ENCODE measurements at places on chromosomes 11 and 22.
A peak's percentile ranks its signal among the peaks of the same experiment; 100 is the strongest.

- no peak for DNase-seq
- H3K36me3 ChIP-seq, result no peaks in the 10 kb centered on the region
- H3K27ac ChIP-seq, result no peak overlapping the region
Observed at GRCh38 chr11:123174196-123175183, 20.6 kb downstream of the CLMP start.

GRCh38 chr22:17629641-17630040 is 1.1 kb upstream of the ATP6V1E1 start:
- H3K36me3 ChIP-seq, result peaks cover 24% of the 10 kb centered on the region
- no peaks in the 10 kb centered on the region for H3K27me3 ChIP-seq

- H3K27ac ChIP-seq, result no peak overlapping the region
- no peak overlapping the region for H3K4me3 ChIP-seq
- H3K36me3 ChIP-seq, result no peaks in the 10 kb centered on the region
Observed at GRCh38 chr11:123111465-123111864, 49.5 kb upstream of the HSPA8 start.

DNA sequence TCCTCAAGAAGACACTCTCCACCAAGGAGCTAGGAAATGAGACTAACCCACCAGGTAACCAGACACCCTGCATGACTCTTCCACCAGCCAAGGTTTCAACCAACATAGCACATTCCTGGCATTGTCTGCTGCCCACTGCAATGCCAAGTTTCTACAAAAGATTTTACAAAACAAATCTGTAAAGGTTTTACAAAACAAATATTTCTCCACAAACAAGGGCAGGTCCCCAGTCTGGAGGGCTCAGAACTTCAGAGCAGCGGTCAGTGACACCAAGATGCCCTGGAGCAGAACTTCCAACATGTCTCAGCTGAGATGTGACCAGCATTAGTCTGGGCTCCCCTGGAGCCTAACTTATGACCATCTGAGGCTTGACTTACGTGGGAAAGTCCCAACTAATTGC is 14.0 kb downstream of the GALNT18 start:
- no peaks in the 10 kb centered on the region for H3K27me3 ChIP-seq
- H3K4me3 ChIP-seq, result no peak overlapping the region
- no peaks in the 10 kb centered on the region for H3K36me3 ChIP-seq
- H3K27ac ChIP-seq, result no peak overlapping the region

DNA sequence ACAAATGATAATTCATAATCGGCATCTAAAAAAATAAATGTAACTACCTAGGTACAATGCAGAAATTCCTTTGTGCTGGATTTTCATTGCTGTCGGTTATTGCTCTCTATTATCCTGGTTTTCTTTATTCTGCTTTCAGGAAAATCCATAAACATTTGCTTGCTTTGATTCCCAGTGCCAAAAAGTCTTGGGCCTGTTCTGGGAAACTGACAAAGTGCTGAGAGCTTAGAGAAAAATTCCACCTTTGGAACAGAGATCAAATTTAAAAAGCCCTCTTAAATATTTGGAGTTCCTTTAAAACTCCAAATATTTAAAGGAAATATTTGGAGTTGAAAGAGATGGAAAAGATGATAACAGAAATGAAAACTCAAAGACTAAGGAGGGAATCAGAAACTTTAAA is 87.3 kb upstream of the ZBED5 start:
- no peak for DNase-seq
- no peaks in the 10 kb centered on the region for H3K4me1 ChIP-seq
- H3K4me3 ChIP-seq, result no peak overlapping the region
- no peaks in the 10 kb centered on the region for H3K36me3 ChIP-seq
- H3K27ac ChIP-seq, result no peak overlapping the region
- H3K27me3 ChIP-seq, result peaks cover 28% of the 10 kb centered on the region

- H3K4me3 ChIP-seq, result no peak overlapping the region
- no peaks in the 10 kb centered on the region for H3K4me1 ChIP-seq
- H3K36me3 ChIP-seq, result no peaks in the 10 kb centered on the region
- H3K27me3 ChIP-seq, result peaks cover 49% of the 10 kb centered on the region
- H3K27ac ChIP-seq, result no peak overlapping the region
Observed at GRCh38 chr11:130429983-130430382, 1.6 kb upstream of the ADAMTS8 start.

DNA sequence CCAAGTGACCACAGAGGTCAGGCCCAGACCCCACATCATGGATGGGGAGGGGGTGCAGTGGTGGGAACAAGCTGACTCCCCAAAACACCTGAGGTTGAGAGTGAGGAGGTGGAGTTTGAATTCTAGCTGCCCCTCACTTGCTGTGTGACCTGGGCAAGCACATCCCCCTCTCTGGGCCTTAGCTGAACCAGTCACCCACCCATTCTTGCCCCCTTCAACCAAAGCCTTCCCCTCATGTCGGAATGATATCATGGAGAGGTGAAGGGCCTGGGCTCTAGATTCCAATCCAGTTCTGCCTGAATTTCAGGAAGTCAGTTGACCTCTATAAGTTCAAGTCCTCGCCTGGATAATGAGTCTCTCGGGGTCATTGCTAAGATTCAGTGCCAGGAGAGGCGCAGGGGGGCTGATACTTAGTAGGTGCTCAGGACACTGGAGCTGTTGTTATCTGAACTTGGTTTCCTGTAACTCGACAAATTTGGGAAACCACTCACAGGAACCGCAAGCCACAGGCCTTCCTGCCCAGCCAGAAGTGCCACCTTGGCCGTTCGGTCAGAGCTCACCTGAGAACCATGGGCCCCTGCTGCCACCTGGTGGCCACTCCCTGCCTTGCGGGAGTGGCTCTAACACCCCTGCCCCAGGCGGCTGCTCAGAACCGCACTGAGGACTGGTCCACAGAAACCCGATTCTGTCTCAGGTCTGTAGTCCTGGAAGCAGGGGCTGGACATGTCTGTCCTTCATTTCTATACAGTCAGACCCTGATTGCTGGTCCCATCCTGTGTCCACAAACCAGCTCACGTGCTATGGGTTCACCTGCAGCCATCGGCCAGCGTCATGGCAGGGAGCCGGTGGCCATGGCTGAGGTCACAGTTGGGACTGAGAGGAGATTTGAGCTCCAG is 6.9 kb downstream of the CDC42EP1 start:
- H3K27ac ChIP-seq, result peak overlapping the region; percentile 99
- peak; percentile 96 for DNase-seq
- H3K4me1 ChIP-seq, result peaks cover 98% of the 10 kb centered on the region
- peak overlapping the region; percentile 87 for H3K4me3 ChIP-seq

- peaks cover 64% of the 10 kb centered on the region for H3K27me3 ChIP-seq
- no peak overlapping the region for H3K4me3 ChIP-seq
- H3K27ac ChIP-seq, result no peak overlapping the region
- no peaks in the 10 kb centered on the region for H3K36me3 ChIP-seq
Observed at GRCh38 chr11:119865661-119866156, 136.7 kb upstream of the NECTIN1 start.

DNA sequence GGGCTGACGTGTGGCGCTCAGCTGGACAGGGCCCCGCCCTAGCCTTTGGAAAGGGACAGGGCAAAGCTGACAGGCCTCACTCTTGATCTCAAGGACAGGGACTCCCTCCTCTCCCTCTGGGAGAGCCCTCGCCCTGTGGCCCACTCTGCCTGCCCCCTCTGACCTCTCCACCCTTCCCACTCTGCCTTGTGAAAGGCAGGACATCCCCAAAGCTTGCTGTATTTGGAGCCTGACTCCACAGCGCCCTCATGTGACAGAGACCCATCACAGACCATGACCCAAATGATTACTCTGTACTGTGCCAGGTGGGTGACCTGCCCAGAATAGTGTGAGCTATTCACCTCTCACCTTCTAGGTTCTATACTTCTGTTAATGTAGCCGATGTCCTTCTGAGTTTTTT is 18.8 kb downstream of the P2RY2 start:
- peak; percentile 56 for DNase-seq
- no peaks in the 10 kb centered on the region for H3K27me3 ChIP-seq
- H3K4me1 ChIP-seq, result peaks cover 19% of the 10 kb centered on the region
- no peaks in the 10 kb centered on the region for H3K36me3 ChIP-seq

DNA sequence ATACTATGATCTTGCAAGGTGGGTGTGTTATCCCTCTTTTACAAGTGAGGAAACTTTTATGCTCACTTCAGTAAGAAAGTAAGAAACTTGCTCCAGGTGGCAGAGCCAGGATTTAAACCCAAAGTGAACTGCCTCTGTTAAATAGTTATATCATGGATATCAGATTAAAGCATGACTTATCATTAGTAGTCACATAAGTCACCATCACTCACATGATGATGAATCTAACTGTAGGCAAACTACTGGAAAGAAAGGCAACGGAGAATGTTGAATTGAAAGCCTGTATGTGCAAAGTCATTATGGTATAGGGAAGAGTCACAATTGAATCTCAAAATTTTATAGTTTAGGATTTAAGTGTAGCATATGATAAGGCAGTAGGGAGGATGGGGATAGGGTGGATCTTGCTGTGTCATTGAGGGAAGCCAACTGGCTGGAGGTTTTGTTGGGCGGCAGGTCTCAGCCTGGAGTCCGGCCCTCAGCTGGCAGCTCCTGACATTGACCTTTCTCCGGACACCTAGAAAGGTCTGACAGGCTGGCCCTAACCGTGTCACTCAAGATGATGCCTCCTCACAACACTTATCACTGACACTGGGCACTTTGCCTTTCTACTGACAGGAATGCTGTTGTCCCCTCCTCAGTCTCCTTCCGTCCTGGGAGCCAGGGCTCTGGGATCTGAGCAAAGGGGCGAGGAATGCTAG is 98.3 kb downstream of the EMSY start:
- peaks cover 15% of the 10 kb centered on the region for H3K36me3 ChIP-seq
- no peaks in the 10 kb centered on the region for H3K27me3 ChIP-seq
- no peaks in the 10 kb centered on the region for H3K4me1 ChIP-seq
- no peak overlapping the region for H3K4me3 ChIP-seq

- no peaks in the 10 kb centered on the region for H3K36me3 ChIP-seq
- no peak for DNase-seq
- no peak overlapping the region for H3K4me3 ChIP-seq
- H3K27me3 ChIP-seq, result no peaks in the 10 kb centered on the region
- no peak overlapping the region for H3K27ac ChIP-seq
Observed at GRCh38 chr11:102882389-102883024, 7.7 kb upstream of the MMP12 start.

GRCh38 chr11:93199616-93200015 is 1.8 kb upstream of the SLC36A4 start:
- H3K27ac ChIP-seq, result no peak overlapping the region
- H3K27me3 ChIP-seq, result no peaks in the 10 kb centered on the region
- peaks cover 8% of the 10 kb centered on the region for H3K4me1 ChIP-seq
- no peak overlapping the region for H3K4me3 ChIP-seq
- DNase-seq, result no peak

DNA sequence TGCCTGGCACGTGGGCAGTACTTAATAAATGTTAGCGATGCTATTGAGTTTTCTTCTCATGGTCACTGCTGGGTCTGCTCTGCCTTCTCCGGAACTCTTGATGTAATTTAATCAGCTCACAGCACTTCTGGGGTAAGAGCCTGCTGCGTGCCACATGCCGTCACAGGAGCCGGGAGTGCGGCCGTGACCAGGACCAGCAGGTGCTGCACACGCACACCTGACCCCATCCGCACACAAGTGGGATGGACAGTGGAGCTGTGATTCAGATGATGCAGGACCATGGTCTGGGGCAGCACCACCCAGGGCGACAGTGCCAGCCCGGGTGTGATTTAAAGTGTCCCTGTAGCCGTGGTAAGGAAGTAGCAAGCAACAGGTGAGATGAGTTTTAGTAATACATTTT is 61.2 kb downstream of the TBC1D22A start:
- no peak overlapping the region for H3K4me3 ChIP-seq
- H3K36me3 ChIP-seq, result no peaks in the 10 kb centered on the region
- H3K27ac ChIP-seq, result no peak overlapping the region
- H3K27me3 ChIP-seq, result no peaks in the 10 kb centered on the region
- no peak for DNase-seq

DNA sequence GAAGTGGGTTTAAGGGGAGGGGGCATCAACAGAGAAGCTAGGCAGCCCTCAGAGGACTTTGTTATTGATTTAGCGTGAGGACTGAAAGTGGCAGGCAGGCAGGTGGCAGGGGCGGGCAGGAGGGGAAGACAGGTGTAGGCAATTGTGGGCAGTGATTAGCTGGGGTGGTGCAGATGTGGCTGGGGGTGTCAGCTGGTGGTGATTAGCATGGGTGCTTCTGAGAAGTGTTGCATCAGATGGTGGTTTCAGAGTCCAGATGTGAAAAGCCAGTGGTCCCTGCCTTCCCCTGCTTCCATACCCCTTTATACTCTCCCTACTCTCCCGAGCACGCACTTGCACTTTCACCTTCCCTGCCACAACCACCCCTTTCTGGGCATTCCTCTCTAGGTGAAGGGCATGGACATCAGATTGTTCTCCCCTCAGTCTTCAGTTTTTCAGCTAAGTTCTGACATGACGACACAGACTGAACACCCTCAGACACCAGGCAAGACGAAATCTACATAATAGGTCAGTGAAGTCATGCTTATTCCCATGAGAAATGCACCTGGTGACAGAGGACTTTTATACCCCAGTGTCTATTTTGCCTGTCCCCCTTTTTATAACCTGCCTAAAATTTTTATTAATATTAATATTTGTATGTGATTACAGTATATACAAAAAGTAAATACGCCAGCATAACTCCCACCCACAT is 435.7 kb upstream of the CADM1 start:
- H3K27me3 ChIP-seq, result no peaks in the 10 kb centered on the region
- H3K36me3 ChIP-seq, result no peaks in the 10 kb centered on the region
- H3K4me3 ChIP-seq, result no peak overlapping the region
- H3K4me1 ChIP-seq, result no peaks in the 10 kb centered on the region

DNA sequence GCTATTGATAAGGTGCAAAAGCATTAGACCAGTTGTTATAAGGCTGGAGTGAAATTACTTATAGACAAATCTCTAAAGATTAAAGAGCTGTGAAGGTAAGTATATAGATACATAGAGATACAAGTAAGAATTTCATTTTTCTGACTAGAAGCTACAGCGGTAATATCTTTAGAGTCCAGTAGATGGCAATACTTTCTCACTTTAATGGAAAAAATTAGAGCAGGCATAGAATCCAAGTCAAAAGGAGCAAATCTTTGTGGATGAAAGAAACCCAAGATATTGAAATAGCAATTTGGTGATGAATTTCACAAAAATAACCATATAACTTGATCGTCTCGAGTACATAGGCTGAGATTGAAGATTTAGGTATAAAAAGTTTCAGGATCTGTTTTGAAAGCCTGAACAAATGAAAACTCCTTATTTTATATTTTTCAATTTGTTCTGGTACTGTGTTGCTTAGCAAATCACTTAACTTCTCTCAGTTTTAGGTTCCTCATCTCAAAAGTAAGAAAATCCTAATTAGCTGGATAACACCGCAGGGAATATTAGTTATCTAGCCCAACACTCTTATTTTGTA is 81.9 kb downstream of the UVRAG start:
- no peak overlapping the region for H3K4me3 ChIP-seq
- H3K27ac ChIP-seq, result no peak overlapping the region
- H3K27me3 ChIP-seq, result no peaks in the 10 kb centered on the region
- no peaks in the 10 kb centered on the region for H3K36me3 ChIP-seq

GRCh38 chr22:17536269-17536668 is 27.0 kb upstream of the SLC25A18 start:
- H3K27me3 ChIP-seq, result peaks cover 28% of the 10 kb centered on the region
- H3K36me3 ChIP-seq, result no peaks in the 10 kb centered on the region
- H3K4me1 ChIP-seq, result no peaks in the 10 kb centered on the region
- no peak overlapping the region for H3K4me3 ChIP-seq
- H3K27ac ChIP-seq, result no peak overlapping the region

DNA sequence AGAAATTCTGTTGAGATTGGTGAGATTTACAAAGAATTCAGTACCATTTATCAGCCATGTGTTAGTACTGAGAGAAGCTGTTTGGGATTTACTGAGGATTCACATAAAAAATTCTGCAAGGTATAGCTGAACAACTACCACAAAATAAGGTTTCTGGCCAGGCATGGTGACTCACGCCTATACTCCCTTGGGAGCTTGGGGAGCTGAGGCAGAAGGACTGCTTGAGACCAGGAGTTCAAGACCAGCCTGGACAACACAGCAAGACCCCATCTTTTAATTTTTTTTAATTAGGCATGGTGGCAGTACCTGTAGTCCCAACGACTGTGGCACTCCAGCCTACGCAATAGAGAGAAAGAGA is 86.7 kb downstream of the SIK3 start:
- no peak for DNase-seq
- no peaks in the 10 kb centered on the region for H3K4me1 ChIP-seq
- no peaks in the 10 kb centered on the region for H3K36me3 ChIP-seq
- no peak overlapping the region for H3K27ac ChIP-seq

Measured in Calu3 (cell line).